ENCODE measurements at places on chromosomes 2 and 18. TPM values are rescaled to one million over a fixed set of nuclear protein-coding genes. Genes with fewer than 3 reads are reported as not detected.

The RSAD2 gene
- 10.0 TPM for total RNA-seq

The CD207 gene
- total RNA-seq = not detected

The IL36RN gene
- total RNA-seq = not detected

The G6PC2 gene
- not detected for total RNA-seq

The HMSD gene
- total RNA-seq = 4.4 TPM

The ACAA2 gene
- total RNA-seq = 80.3 TPM

- H3K27me3 ChIP-seq = peaks cover 3% of the 10 kb centered on the region
- no peaks in the 10 kb centered on the region for H3K4me1 ChIP-seq
- no peak for DNase-seq
- no peak overlapping the region for H3K4me3 ChIP-seq
- peaks cover 6% of the 10 kb centered on the region for H3K36me3 ChIP-seq
Measured at GRCh38 chr2:129915303-129915840, 64.1 kb upstream of the RAB6C start.

DNA sequence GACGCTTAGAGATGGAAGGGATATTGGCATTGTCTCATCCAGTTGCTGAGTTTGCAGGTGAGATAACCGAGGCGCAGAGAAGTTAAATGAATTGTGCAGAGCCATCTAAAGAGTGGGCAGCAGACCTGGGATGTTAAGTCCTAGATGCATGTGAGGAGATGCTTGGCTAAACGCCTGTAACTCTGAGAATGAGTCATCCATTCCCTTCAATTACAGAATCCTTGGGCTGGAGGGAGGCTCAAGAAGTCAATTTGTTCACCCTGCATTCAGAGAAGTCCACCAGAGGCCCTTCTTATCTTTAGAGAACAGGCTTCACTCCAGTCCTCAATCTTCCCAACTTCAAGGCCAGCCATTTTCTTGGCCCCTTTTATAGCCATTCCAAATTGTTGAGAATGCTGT lies 1.6 kb downstream of the EHD3 start:
- no peaks in the 10 kb centered on the region for H3K27me3 ChIP-seq
- H3K4me3 ChIP-seq = no peak overlapping the region
- no peaks in the 10 kb centered on the region for H3K36me3 ChIP-seq
- H3K27ac ChIP-seq = no peak overlapping the region

DNA sequence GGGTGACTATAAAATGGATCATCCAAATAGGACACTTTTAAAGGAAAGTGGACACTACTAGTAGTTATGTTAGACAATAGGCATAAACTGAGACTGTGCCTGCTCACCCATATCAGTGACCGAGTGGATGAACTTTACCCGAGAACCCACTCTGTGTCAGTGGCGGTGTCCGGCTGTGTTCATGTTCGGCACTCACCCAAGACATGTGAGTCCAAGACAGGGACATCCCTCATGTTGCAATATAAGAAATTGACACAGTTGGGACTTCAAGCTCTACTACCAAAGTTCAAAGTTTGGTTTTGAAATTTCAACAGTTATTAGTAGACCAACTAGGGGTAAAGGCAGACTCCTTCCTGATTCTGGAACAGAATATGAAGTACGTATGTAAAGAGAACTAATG lies 326.3 kb upstream of the TNP1 start:
- H3K27me3 ChIP-seq = no peaks in the 10 kb centered on the region
- H3K4me3 ChIP-seq = no peak overlapping the region
- no peak for DNase-seq
- peaks cover 1% of the 10 kb centered on the region for H3K36me3 ChIP-seq
- H3K27ac ChIP-seq = no peak overlapping the region

GRCh38 chr2:120237491-120237902 lies 14.3 kb upstream of the TMEM185B start:
- no peak overlapping the region for H3K27ac ChIP-seq
- H3K4me1 ChIP-seq = peaks cover 20% of the 10 kb centered on the region
- no peaks in the 10 kb centered on the region for H3K27me3 ChIP-seq
- no peaks in the 10 kb centered on the region for H3K36me3 ChIP-seq

GRCh38 chr2:191912764-191913163 lies 65.9 kb upstream of the CAVIN2 start:
- peaks cover 3% of the 10 kb centered on the region for H3K4me1 ChIP-seq
- H3K27me3 ChIP-seq = peaks cover 5% of the 10 kb centered on the region
- no peak overlapping the region for H3K27ac ChIP-seq
- H3K36me3 ChIP-seq = no peaks in the 10 kb centered on the region
- DNase-seq = no peak

DNA sequence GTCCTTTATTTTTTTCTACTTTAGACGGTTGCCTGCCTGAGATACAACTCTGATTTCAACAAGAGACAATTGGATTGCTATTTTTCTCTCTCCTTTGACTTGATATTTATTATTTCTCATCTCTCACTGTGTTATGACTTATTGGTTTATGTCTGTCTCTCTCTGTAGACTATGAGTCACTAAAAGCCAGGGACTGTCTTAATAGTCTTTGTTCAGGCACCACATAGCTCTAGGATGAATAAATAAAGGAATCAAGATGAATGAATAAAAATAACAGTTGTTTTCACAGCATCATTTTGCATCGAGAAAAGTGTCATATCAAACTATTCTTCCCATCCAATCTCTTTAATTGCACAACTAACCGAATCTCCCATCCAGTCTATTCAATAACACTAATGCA lies 31.4 kb upstream of the CD28 start:
- no peak overlapping the region for H3K4me3 ChIP-seq
- H3K27me3 ChIP-seq = no peaks in the 10 kb centered on the region
- peak overlapping the region; percentile 9 for H3K27ac ChIP-seq
- H3K4me1 ChIP-seq = peaks cover 23% of the 10 kb centered on the region

DNA sequence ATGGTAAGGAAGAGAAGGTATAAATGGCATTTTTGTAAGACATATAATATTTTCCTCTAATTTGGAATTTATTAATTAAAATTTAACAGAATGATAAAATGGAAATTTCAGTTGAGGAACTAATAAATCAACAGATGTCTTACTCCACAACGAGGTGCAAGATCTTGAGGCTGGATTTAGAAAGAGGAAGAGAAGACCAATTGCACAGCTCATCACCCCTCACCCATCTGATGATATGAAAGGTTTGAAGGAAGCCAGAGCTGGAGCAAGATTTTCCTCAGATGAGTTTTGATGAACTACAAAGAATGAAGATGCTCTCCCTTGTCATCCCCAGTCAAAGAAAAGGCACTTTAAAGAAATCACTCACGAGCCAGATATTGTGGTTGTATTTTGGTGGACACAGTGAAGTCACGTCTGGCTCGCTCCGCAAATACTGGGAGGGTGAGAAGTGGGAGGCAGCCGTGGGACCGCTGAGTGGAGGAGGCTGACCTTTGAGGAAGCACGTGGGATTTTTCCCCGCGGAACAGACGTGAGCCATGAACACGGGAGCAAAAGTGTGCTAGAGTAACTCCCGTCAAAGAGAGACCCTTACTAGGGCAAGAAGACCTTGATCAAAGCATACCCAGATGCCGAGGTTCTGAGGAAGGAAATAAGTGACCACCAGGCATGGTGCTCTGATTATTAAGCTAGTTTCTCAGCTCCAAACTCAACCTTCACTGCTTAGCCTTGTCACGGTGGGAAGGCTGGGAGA lies 511.4 kb downstream of the RNF144A start:
- peak overlapping the region; percentile 93 for H3K27ac ChIP-seq
- peaks cover 41% of the 10 kb centered on the region for H3K4me1 ChIP-seq
- peaks cover 27% of the 10 kb centered on the region for H3K36me3 ChIP-seq
- DNase-seq = no peak
- H3K27me3 ChIP-seq = peaks cover 6% of the 10 kb centered on the region
- H3K4me3 ChIP-seq = peak overlapping the region; percentile 15

DNA sequence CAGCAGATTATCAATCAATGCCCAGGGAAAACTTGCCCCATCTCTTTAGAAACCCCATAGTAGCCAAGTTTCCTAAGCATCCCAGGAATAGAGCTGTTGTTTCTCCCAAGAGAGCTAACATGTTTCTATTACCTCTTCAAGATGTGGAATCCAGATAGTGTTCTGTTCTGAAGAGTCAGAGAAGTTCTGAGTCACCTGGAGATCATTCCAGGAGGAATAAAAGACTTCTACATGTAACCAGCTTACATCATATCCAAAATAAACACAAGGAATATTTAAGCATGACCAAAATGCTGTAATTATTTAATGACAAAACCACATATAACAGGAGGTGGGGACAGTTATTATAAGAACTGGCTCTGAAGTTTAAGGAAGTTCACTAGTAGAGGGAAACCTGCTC lies 51.0 kb upstream of the GORASP2 start:
- no peak overlapping the region for H3K27ac ChIP-seq
- no peaks in the 10 kb centered on the region for H3K36me3 ChIP-seq
- DNase-seq = no peak
- no peak overlapping the region for H3K4me3 ChIP-seq

DNA sequence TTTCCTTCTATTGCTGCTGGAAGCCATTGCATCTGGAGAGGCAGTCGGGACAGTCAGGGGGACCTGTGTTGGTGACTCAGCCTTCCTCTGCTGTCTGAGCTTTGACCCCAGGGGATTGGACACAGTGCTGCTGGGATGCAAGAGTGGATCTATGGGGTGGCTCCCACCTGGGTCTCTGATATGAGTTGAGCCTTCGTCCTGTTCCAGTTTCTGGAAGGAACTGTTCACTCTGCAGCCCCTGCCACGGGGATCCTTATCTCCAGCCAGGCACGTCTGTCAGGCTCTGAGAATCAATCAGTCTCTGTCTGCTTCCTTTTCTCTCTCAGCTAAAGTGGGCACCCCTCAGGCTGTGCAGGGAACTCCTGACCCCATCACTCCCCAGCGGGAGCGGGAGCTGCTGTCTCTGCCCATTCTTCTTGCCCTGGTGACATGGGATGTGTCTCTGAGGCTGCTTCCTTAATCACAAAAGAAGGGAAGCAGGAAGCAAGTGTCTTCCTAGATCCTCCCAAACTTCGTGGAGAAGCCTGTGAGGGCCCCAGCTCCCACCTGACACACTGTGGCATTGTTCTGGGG lies 51.7 kb downstream of the ARHGAP28 start:
- DNase-seq = no peak
- H3K27ac ChIP-seq = no peak overlapping the region
- H3K4me1 ChIP-seq = no peaks in the 10 kb centered on the region
- no peak overlapping the region for H3K4me3 ChIP-seq

- no peak overlapping the region for H3K4me3 ChIP-seq
- no peak overlapping the region for H3K27ac ChIP-seq
- H3K4me1 ChIP-seq = no peaks in the 10 kb centered on the region
- H3K36me3 ChIP-seq = no peaks in the 10 kb centered on the region
- DNase-seq = no peak
Measured at GRCh38 chr2:118584877-118585276, 262.6 kb downstream of the EN1 start.

- no peak overlapping the region for H3K4me3 ChIP-seq
- H3K36me3 ChIP-seq = no peaks in the 10 kb centered on the region
- H3K27me3 ChIP-seq = no peaks in the 10 kb centered on the region
- DNase-seq = no peak
- peaks cover 25% of the 10 kb centered on the region for H3K4me1 ChIP-seq
Measured at GRCh38 chr2:200446612-200447011, 63.3 kb downstream of the KCTD18 start.

GRCh38 chr18:47931718-47932103 lies 1.3 kb upstream of the SMAD2 start:
- H3K4me3 ChIP-seq = peak overlapping the region; percentile 79
- H3K27ac ChIP-seq = peak overlapping the region; percentile 85
- H3K4me1 ChIP-seq = peaks cover 30% of the 10 kb centered on the region
- H3K27me3 ChIP-seq = no peaks in the 10 kb centered on the region
- peaks cover 12% of the 10 kb centered on the region for H3K36me3 ChIP-seq

- no peaks in the 10 kb centered on the region for H3K36me3 ChIP-seq
- no peak for DNase-seq
- H3K27ac ChIP-seq = no peak overlapping the region
- no peak overlapping the region for H3K4me3 ChIP-seq
- H3K27me3 ChIP-seq = peaks cover 7% of the 10 kb centered on the region
Measured at GRCh38 chr2:84271977-84272376, 187.1 kb downstream of the SUCLG1 start.

GRCh38 chr2:124001696-124002430 lies 23.2 kb upstream of the CNTNAP5 start:
- no peak overlapping the region for H3K27ac ChIP-seq
- H3K4me3 ChIP-seq = no peak overlapping the region
- no peaks in the 10 kb centered on the region for H3K27me3 ChIP-seq
- H3K4me1 ChIP-seq = no peaks in the 10 kb centered on the region

DNA sequence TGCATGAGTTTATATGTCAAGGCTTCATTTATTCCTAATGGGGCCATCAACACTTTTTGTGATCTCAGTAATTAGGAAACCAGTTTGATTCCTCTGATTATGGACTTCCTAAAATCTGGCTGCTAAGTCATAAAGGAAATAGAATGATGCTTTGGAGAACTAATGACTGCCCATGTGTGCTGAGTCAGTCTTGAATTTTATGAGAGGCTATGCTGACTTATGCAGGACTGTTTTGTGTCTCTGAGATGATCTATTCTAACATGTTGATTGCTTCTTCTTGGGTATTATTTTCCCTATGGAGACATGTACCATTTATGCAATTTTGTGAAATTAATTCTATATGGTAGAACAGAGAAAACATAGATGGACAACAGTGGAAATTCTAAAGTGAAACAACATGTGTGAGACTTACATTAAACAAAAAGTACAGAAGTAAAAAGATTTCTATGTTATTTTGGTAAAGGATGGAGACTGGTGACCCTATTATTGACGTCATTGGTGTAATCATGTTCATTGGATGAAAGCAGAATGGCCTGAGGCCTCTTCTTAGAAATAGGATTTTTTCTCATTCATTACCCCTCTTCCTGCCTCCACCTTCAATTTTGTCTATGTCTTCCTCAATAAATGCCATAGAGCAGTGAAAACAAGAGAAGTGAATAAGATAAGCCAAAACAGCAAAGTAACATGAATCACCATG lies 1658.2 kb upstream of the PIK3C3 start:
- no peak overlapping the region for H3K27ac ChIP-seq
- no peaks in the 10 kb centered on the region for H3K36me3 ChIP-seq
- DNase-seq = no peak
- no peak overlapping the region for H3K4me3 ChIP-seq

All from activated naive CD8-positive, alpha-beta T cell treated with anti-CD3 and anti-CD28 coated beads for 36 hours (primary cell).